Activated T-cell treated with anti-CD3 and anti-CD28 coated beads, Interleukin-2, amount 50 U/mL, for 1 hour (primary cell): ENCODE measurements at places on chromosomes 5 and 9.

- no peak for DNase-seq
These were observed 48.8 kb upstream of the FREM1 start for GRCh38 chr9:14958989-14959388.

DNA sequence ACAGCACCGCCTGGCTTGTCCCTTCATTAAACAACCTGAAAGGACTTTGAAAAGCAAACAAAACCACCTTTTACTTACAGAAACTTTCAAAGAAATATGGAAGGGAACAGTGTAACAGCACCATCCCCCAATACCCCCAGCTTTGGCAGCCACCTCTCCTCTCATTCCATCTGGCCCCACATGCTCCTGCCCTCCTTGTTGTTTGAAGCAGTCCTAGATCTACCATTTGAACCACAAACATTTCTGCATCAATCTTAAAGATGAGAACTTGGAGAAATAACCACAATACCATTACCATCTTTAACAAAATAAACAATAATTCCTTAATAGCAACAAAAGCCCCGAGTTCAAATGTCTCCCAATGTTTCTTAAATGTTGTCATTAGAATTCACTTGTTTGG lies 17.8 kb upstream of the COL15A1 start:
- DNase-seq: no peak

- DNase-seq: no peak
These were observed 18.5 kb upstream of the RCL1 start for GRCh38 chr9:4774209-4774608.

DNA sequence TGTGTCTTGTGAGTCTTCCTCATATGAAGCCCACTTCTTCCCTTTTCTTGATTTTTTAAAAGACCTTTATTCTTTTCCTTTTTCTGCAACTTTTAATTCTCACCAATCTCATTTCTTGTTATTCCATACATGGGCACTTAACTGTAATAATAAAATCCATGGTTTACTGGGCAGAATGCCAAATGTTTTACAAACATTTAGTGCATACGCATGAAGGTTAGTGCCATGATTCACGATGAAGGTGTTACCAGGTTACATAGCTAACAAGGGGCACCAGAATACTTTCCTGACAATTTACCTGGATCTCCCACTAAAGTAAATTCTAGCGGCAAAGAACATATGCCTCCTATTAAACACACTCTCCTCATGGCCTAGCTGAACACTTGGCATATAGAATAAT lies 28.5 kb downstream of the MAN2A1 start:
- DNase-seq: no peak

DNA sequence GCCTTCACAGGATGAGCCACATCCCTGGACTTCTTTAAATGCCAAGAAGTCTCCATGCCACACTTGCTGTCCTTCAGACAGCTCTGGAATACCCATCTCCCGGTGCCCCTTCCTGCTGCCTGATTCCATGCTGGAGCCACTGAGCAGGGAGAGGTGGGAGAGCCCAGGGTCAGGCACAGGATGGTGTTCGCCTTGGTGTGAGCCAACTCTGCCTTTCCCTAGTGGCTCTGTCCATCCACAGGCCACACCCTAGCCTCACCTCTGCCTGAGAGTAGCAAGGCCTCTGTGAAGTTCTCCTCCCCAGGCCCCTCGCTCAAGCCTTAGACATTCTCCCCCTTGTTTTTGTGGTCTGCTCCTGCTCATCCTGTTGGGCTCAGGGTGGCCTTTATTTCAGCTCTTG lies 54.2 kb upstream of the ANGPTL2 start:
- DNase-seq: no peak

- no peak for DNase-seq
These were observed 72.3 kb downstream of the SECISBP2 start for GRCh38 chr9:89390578-89391116.

DNA sequence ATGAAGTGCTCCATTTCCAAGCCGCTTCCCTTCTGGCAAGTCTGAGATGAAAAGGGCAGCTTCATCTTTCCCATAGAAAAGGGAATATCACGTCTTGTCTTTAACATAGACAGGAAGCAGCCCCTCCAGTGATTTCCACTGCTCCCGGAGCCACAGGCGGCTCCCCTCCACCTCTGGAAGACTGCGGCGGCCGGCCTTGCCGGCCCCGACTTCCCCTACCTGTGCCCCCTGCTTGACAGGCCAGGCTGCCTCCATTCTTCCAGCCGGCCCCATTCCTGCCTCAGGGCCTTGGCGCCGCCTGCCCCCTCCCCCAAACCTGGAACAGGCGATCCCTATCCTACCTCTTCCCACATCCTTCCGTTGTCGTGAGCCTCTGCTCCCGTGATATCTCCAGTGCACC lies 141.8 kb downstream of the ZNF354C start:
- DNase-seq: no peak

DNA sequence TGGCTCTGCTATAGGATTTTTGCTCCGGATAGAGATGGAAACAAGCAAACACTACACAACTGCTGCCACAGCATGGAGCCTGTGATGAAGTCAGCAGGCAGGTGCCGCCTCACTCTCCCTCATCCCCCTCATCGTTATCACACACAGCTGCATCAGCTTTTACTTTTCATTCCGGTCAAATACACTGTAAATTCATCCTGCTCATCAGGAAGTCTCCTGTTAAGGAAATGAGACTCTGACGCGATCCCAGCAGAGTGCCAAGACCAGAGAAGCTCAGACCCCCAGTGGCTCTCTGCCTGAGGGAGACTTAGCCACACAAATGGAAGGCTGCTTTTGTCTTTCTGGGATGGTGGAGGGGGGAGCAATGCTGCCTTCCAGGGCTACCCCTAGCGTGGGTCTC lies 270.2 kb downstream of the ELAVL2 start:
- DNase-seq: no peak

GRCh38 chr5:50655810-50656205 lies 10.6 kb upstream of the PARP8 start:
- DNase-seq: no peak

DNA sequence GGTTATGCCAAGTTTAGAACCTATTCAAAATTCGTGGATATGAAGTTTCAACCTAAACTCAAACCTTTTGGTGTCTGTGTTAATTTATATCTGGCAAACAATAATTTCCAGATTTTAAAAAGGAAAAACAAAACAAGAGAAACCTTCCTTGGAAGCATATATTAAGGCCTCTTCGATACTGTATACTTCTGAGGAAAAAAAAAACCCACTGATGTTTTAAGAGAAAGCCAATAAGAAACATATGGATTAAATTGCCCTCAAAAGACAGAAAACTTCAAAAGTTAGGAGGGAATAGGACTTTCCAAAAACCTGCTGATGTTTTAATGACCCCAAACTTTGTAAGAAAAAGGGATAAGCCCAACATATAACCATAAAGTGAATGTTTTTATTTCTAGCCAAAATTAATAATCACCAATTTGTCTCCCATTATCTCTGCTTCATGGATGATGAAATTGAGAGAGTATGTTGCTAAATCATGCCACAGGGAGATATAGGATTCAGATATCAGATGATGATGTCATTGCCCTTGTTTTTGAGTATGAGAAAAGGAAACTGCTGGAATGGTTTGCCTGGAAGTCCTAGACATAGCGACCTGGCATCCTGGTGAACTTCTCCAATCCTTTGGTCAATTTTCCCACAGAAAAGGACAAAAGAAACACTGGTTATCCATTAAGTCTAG lies 423.9 kb downstream of the DMRT2 start:
- no peak for DNase-seq

- DNase-seq: no peak
These were observed 50.3 kb downstream of the HMHB1 start for GRCh38 chr5:143862271-143862670.

DNA sequence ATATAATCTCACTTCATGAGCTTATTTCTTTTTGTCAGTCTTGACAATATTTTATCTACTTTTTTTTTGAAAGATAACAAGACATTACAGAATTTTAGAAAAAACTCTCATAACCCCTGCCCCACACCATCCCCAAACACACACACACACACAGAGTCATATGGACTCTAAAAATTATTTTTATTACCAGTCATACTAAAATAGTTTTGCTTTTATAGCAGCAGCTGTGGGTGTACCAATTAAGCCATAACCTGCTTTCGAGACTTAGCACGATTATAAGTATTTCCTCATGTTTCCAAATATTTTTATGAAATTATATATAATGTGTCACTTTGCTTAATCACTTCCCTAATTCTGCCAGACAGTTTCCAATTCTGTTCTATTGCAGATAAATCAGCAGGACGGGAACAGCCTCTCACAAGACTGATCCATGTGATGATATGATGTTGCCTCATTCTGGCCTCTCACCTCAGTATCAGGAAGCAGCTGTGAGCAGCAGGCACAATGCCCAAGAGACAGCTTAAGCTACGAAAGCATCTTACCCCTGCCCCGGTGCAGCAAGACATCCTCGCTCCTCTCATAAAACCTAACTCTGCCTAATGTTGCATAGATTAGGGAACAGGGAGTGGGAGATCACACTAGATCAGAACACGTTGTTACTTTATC lies 7.0 kb downstream of the PDCL start:
- DNase-seq: no peak
